ENCODE measurements at places on chromosomes 7 and 10.
A peak's percentile ranks its signal among the peaks of the same experiment; 100 is the strongest.

- DNase-seq = peak; percentile 50
Observed at GRCh38 chr7:108026647-108027046, 23.7 kb upstream of the LAMB1 start.

DNA sequence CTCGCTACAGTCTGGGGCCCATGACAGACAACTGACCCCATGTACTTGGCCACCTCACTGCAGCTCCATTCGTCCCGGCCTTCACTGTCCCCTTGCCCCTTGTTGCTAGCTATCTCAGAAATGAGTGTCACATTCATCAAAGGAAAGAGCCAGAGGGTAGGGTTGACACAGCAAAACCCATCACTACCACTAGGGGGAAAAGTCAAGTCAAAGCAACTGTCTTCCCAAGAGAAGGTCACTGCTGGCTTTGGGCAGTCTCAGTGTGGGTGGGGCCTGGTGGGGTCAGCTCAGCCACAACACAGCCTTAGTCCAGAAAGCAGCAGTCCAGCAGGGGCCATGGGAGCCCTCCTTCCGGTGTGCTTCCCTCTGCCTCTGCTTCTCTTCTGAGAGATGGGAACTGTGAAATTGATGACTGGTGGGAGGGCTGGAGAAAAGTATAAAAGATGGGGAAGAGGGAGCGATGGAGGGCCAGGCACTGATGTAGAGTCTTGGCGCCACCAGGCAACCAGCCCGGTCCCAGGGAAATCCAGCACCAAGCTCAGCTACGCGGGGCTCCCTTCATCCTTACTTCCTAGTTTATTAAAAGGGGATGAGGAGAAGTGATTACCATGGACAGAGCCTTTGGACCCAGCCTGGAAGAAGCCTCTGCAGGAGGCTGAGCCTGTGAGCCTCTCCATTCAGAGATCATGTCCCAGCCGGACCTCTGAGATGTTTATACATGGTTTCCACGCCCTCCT lies 58.0 kb downstream of the PLXNA4 start:
- peak; percentile 37 for DNase-seq

DNA sequence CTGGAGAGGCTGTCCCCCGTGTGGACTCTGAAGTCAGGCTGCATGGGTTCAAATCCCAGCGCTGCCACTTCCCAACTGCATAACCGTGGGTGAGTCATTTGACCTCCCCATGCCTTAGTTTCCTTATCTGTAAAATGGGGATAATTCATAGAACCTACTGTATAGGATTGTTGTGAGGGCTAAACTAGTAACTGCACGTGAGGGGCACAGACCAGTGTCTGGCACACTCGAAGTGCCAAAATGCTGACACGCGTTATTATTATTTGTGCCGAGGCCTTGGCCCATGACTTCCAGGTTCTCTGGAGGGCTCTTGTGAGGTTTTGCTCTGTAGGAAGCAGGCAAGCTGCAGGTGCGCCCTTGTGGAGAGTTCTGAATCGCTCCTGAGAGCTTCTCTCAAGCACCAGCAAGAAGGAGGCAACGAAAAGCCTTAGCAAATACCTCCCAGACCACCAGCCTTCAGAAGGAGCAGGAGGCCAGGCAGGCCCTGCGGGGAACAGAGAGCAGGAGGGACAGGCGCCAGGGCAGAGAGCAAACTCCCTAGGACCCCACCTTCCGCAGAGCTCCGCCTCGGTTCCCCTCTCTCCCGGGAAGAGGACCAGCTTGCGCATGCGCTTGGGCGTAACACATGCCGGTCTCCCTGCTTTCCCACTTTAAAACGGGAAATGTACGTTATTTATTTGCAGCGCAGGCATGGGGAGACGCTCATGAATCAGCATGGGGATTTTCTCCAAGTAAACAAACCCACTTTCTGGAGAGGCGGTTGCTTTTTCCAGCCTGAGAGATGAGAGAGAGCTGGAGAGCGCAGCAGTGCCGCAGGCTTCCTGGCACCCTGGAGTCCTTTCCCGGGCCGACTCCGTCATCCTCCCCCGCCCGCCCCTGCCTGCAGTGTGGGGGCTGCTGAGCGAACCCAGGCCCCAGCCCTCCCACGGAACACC lies 39.6 kb downstream of the SORCS3 start:
- no peak for DNase-seq

DNA sequence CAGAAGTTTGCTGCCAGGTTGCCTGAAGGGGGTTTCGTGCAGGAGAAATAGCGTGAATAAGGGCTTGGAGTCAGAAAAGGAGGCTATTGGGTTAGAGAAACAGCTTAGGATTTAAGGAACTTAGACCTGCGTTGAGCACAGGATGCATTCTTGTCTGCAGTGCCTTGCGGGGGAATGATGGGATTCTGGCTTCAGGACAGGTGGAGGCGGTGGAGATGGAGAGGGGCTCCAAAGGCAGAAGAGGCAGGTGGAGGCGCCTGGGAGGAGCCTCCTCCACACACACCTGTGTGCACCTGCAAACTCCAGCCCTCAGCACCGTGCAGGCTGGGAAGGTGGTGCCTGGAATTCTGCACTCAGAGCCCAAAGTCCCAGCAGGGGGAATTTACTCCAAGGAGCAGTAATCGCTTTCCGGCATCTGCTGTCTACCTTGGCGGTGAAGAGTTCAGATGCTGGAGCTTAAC lies 1.8 kb downstream of the CLIP2 start:
- no peak for DNase-seq

DNA sequence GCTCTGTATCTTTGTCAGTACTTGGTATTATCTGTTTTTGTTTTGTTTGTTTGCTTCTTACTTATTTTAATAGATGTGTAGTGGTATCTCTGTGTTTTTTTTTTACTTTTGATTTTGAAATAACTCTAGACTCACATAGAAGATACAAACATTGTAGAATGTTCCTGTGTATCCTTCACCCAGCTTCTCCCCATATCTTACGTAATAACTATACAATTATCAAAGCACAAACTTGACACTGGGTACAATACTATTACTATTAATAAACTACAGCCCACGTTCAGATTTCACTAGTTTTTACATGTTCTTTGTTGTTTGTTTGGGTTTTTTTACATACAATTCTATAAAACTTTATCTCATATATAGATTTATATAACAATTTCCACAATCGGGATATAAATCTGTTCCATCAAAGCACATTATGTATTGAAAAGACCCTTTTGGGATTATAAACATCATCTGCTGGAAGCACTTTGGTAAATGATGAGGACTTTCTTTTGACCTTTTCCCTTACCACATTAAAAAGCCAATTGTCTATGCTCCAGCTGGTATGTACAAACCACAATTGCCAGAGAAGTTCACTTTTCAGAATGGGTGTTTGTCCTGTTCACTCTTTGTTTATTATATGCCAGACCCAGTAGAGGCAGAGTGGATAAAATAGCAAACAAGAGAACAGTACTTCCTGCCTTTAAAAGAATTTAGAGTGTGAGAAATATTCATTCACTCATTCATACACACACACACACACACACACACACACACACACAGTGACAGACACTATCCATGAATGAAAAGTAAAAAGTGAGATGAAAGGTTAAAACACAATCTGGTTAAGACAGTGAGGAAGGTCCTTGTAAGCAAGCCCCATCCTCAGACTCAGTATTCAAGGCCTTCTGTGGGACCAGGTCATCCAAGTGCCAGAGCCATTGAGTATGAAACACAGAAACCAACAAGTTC lies 113.0 kb downstream of the SGMS1 start:
- DNase-seq = no peak

- peak; percentile 68 for DNase-seq
Observed at GRCh38 chr10:32077896-32078485, 21.8 kb upstream of the KIF5B start.

GRCh38 chr10:46029461-46030030 lies 877 bp downstream of the NCOA4 start:
- DNase-seq = no peak

Measured in Daoy (cell line).